ENCODE measurements at places on chromosomes 7 and 10. TPM values are rescaled to one million over a fixed set of nuclear protein-coding genes. Genes with fewer than 3 reads are reported as not detected.

GRCh38 chr7:123769371-123769770 lies 20.6 kb upstream of the WASL start:
- DNase-seq, result no peak

- DNase-seq, result no peak
Measured at GRCh38 chr7:14766747-14767146, 135.8 kb downstream of the DGKB start.

MEST gene
- total RNA-seq, result 28.9 TPM

DNA sequence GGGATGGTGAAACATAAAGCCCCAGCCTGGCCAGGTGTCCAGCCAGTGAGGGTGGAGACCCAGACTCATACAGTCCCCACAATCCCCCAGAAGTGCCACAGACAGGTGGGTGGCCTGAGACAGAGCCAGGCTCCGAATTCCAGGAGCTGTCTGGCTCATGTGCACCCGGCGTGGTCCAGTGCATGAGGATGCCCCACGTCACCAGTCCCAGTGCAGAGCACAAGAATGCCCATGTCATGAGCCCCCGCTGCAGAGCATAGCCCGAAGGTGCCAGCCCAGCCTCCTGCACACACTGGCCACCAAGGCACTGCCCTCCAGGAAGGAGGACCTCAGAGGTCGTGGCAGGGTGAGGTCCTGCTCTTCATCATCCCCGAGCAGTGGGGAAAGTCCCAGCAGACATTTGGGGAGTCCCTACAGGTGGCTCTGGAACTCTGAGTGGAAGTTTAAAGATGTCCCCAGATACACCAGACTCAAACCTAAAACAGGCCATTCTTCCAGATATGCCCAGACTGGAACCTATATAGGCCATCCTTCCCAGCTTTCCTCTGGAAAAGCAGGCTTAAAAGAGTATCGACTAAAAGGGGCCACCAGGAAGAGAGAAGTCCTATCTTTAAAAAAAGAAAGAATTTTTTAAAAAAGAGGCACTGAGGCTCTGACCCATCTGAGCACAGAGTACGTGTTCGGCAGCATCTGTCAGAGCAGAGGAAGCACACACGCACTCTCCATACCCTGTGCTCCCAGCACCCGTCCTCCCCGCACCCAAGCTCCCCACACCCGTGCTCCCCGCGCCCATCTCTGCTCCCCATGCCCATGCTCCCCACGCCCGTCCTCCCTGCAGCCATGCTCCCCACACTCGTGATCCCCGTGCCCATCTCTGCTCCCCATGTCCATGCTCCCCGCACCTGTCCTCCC lies 11.5 kb downstream of the DIP2C start:
- DNase-seq, result no peak

SPRN gene
- not detected for total RNA-seq

DNA sequence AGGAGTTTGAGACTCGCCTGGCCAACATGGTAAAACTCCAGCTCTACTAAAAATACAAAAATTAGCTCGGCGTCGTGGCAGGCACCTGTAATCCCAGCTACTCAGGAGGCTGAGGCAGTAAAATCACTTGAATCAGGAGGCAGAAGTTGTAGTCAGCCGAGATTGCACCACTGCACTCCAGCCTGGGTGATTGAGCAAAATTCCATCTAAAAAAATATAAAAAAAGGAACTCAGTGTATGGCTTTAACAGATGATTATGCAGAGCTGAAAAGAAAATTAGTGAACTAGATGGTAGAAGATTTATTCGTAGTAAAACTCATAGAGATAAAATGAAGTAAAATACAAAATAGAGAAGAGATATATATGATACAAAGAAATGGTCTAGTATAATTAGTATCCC lies 12.6 kb upstream of the CNOT4 start:
- no peak for DNase-seq

GRCh38 chr10:31017534-31018355 lies 13.9 kb downstream of the ZNF438 start:
- DNase-seq, result no peak

GRCh38 chr10:25547382-25547781 lies 372.6 kb downstream of the GPR158 start:
- no peak for DNase-seq

DNA sequence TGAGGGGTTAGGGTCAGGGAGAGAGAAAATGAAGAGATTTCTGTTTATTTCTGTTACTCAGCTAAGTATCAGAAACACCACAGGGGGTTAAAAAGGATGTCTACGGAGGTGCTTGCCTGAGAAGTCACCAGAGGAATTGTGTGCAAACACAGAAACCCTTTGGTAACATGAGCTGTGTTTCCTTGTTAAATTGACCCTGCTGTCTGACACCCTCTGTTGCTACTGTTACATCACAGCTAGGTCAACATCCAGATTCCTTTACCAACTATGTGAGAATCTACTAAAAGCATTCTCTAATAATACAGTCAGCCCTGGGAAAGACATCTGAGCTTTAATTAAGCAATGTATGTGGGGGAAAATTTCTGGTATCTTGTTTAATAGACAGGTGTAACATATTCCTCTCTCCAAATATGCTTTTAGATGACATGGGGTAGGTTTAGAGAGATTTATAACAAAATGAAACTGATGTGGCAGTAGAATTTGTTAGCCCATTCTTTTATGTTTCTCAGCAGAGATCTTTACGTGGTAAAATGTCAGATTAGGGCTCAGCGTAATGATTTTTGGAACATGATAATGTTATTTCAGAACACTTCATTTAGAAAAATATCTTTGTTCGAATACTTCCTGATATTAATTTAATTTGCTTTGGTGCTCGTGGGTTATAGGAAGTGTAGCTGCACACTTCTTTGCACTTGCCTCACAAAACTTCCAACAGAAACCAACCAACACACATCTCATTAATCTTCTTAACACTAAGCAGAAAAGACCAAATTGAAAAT lies 168.0 kb upstream of the AHR start:
- no peak for DNase-seq

DPYSL4 gene
- total RNA-seq, result 2.1 TPM

PDZD7 gene
- total RNA-seq, result 0.18 TPM

DNA sequence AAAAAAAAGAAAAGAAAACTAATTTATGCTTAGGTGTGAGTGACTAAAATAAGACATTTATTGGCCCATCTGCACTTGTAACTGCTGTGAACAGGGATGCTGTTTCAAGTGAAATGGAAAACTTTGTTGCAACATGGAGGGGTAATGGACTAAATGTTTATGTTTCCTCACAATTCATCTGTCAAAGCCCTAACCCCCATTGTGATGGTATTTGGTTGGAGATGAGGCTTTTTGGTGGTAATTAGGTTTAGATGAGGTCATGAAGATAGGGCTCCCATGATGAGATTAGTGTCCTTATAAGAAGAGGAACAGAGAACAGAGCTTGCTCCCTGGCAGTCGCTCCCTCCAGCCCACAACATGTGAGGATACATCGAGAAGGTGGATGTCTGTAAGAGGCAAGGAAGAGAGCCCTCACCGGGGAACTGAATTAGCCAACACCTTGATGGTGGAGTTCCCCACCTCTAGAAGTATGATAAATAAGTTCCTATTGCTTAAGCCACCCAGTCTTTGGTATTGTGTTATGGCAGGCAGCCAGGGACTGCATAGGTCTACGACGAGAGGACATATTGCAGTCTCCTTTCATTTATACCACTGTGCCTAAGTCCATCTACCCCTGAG lies 28.6 kb upstream of the VCL start:
- DNase-seq, result no peak

Measured in ureter (tissue), 1 donor.